SHP77 (cell line): ENCODE measurements at places on chromosomes 11 and 22.
A peak's percentile ranks its signal among the peaks of the same experiment; 100 is the strongest.

GRCh38 chr11:11070976-11071375, 213.1 kb upstream of the ZBED5 start:
- no peak for DNase-seq

- no peak for DNase-seq
Observed at GRCh38 chr11:23284631-23285030, 424.4 kb upstream of the CCDC179 start.

DNA sequence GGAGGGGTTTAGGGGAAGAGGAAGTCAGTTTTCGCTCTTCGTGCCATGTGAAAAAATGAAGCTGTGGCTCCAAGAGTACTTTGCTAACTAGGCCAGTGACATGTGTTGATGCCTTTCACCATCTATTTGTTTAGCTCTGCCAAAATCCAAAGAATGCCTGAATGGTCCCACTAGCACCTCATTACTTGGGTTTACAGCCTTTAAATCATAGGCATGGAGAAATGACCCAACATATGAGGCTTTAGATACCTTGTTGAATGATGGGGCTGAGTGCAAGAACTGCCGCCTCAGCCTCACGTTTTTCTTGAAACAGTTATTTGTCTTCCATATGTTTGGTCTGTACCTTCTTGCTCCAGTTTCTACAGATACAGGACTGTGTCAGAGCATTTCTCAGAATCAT, 8.3 kb downstream of the RBM4 start:
- DNase-seq = no peak

DNA sequence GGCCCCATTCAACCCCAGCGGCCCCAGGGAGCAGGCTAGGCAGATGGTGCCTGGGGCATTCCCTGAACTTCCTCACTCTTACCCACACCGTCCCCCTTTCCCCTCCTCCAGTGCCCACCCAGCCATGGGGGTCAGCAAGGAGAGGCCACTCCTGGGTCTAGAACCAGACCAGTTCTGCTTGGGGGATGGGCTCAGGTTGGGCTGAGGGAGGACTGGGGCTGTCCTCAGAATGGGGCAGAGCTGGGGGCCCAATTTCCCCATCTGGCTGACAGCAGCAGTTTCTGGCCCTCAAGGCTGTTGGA, 12.4 kb downstream of the SCYL1 start:
- DNase-seq = no peak

DNA sequence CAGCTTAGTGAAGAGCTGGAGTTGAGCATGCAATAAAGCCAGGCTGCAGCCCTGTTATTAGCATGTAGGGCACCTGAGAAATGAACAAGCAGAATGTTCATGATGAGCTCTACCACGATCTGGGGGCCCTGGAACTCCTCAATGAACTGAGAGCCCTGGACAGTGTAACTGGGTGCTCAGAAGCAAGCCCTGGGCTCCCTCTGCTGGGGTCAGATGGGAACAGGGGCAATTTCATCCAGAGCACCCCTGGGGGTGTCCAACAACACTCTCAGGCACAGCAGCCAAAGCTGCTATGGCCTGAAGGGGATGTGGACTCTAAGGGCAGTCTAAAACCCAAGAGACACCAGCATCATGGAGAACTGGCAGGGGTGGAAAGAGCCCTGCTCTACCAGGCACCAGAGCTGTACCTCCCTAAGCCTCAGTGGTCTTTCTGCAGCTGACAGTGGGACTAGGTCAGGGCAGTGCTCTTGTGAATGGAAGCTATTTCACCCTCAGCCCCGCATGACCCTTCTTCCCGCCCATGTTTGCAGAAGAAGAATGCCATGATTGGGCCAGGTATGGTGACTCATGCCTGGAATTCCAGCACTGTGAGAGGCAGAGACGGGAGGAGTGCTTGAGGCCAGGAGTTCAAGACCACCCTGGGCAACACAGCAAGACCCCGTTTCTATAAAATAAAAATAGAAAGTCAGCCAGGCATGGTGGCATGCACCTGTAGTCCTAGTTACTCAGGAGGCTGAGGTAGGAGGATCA, 28.9 kb downstream of the THOC5 start:
- DNase-seq = peak; percentile 24

DNA sequence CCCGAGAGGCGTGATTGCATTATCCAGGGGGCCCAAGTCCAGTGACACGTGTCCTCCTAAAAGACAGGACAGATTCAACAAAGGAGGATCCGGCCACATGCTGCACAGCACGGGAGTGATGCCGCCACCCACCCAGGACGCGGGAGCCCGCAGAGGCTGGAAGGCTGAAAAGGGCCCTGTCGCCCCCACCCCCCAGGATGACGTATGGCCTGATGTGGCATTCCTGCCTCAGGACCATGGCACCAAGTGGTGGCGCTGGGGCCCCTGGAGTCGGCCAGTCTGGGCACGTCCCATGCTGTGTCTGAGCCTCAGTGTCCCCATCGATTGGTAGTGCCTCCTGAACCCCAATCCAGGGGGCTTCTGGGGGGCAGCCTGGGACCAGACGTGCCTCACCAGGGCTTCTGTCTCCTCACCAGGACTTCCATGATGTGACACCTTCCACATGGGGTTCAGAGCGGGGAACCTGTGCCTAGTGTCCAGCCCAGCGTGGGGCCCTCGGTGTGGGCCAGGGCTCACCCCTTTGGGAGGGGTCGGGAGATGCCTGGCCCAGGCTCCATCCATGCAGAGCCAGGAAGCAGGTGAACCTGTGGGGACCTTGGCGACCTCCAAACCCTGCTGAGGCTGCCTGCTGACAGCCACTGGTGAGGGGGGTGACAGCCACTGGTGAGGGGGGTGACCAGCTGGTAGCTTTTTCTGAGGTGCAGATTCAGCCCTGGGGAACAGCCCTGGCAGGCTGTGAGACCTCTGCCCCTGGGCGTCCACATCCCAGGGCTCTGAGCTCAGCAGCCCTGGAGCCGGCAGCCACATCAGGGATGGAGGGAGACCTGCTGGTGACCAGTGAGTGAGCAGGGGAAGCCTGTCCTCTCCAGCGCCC, 75.3 kb downstream of the KCNQ1 start:
- no peak for DNase-seq

DNA sequence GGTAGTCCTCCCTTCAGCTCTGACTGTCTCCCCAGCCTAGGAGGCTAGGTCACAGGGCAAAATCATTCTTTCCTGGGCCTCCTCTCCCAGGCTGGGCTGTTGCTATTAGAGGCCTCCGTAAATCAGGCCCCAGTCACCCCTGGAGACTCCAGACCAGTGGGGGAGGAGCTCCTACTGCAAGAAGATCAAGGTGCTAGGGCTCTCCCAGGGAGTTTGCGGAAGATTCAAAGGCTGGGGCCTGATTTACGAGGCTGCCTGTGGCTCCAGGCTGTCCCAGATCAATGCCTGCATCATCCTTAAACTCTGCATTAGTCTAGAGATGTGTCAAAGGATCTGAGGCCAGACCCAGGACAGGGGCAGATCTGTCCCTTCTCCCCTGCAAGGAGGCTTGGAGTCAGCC, 346.2 kb downstream of the TENM4 start:
- no peak for DNase-seq

DNA sequence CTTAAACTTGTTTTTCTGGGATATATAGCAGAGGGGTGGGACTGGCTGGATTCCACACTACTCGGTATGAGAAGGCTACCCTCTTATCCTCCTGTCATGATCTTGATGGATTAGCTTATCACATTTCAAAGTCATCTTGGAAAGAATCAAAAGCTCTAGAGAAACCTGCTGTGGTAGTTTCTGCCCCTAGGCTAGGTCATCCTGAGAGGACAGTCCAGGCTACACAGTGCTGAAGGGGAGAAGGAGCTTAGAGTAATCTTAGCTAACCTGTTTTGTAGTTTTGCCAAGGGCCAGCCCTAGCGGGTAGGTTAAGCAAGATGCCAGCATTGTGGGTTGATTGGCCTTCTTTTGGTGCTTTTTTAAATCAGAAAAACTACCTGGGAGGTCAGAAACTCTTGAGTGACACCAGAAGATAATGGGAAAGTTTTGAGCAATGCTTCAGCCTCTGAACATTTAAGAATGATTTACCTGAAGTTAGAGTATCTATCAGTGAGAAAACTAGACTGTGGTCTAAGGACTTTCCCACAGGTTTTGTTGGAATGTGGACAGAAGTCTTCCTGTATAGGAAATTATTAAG, 21.3 kb downstream of the PIWIL4 start:
- DNase-seq = no peak

- DNase-seq = no peak
Observed at GRCh38 chr22:25407859-25408229, 156.6 kb upstream of the GRK3 start.

- DNase-seq = no peak
Observed at GRCh38 chr22:19111584-19111983, 10.6 kb downstream of the DGCR2 start.

DNA sequence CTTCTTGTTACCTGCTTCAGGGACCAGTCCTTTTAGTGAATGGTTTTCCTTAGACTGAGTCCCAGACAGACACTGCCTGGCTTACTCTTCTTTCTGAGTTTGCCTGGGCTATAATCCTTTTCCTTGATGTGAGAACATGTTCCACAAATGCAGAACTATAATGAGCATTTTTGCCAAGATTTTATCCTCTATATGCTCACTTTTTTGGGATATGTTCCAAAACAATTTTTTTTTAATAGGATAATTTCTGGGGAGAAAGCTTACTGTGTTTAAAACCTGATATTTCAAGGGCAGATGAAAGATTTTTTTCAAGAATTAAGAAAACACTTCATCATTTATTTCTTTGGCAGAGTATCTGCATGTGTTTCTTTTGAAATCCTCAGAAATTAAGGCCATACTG, 110.0 kb upstream of the TENM4 start:
- no peak for DNase-seq

DNA sequence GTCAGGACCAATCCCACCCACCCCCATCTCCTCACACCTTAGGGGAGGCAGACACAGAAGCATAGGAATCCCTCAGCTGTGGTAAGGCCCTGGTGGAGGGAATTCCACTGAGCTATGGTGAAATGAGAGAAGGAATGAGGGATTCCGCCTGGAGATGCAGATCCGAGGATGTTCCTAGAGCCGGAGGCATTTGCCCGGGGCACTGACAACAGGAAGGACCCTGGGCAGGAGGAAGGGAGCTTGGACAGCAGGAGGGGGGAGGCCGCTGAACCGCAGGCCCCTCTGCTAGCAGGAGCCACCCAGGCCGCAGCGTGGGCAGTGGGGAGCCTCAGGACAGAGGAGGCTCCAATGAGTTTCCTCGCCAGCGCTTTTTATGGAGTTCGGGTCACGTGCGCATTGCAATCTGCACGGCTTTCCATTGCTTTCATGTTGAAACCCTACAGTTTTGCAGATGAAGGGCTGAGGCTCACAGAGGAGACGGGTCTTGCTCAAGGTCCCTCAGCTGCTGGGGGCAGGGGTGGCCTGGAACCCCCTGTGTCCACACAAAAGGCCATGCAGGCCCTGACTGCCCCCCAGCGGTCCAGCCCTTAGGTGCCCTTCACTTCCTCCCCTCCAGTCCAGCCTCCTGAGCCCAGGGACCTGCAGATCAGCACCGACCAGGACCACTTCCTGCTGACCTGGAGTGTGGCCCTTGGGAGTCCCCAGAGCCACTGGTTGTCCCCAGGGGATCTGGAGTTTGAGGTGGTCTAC, 15.5 kb downstream of the CSF2RB start:
- no peak for DNase-seq

GRCh38 chr11:20912922-20913512, 243.6 kb downstream of the NELL1 start:
- DNase-seq = no peak

DNA sequence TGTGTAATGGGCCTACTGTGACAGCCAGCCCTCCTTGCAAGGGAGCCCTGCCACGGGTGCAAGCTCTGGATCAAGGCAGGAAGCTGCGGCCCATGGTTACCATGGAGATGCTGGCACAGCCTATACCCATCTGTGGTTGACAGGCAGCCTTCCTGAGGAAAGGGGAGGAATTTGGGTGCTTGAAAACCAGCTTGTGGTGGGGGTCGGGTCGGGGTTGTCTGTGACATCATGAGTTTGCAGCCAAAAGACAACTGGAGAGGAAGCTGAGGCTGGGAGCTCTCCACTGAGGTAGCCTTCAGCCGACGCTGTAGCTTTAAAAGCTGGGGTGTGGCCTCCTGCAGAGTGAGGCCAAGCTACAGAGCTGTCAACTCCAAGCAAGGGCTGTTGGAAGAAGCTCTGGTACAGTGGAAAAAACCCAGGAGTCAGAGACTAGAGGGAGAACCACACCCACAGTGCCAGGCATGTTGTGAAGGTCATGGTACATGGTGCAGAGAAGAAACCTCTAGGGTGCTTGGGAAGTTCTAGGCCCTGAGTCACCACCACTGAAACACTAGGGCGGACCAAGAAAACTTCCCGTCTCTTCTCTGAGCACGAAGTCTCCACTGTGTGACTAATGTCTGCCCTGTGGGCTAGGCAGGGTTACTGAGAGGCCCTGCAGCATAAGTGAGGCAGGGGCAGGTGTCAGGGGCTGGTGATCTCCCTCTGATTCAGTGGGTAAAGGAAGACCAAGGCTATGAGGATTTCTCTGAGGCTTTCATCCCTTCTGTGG, 10.8 kb upstream of the LDHA start:
- peak; percentile 2 for DNase-seq

- no peak for DNase-seq
Observed at GRCh38 chr11:131666617-131667016, 296.2 kb downstream of the NTM start.

- no peak for DNase-seq
Observed at GRCh38 chr22:45083659-45084305, 74.0 kb upstream of the PHF21B start.

- no peak for DNase-seq
Observed at GRCh38 chr11:96681019-96681716, 291.4 kb downstream of the JRKL start.
